Stimulated activated CD4-positive, alpha-beta T cell treated with anti-CD3 and anti-CD28 coated beads, Interleukin-15, amount 100 ng/mL, for 1 hour (primary cell): ENCODE measurements at places on chromosomes 16 and 17.

- DNase-seq, result no peak
Measured at GRCh38 chr16:8957063-8957397, 6.7 kb downstream of the USP7 start.

DNA sequence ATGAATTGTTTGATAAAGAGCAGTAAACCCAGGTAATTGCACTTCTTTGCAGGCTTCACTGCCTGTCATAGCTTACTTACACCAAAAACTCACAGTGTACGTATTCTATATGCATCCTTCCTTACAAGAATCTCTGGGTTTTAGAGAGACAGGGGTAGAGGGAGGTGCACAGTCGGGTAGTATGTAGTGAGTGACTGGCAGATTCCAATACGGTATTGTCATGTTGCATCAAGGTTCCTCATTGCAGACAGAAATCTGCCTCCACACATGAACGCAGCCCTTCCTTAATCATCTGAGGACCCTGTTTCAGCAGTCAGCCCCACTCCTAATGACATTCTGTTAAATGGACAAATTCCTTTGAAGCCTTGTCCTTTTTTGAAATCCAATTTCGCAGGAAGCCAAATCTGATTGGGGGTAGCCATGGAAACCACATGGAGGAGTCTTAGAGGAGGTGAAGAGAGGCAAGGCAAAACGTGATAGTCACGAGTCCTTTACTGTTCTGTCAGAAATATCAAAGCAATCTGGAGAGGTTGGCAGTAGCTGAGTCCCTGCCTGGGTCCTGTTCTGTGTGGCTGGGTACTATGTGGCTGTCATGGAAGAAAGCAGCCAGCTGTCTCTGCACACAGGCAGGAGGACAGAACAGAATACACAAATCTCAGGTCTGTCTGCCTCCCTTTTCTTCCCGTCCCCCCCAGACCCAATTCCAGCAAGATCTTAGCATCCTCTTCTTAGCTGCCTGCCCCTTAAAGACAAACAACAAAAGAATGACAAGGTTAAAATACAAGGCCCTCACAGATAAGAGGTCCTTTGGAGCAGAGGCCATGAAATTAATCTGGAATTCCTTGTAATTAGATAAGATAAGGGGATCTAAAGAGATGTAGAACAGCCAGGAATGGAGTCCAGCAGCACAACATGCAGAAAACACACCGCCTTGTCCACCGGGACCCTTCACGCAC lies 3.1 kb upstream of the SKAP1 start:
- DNase-seq, result no peak

DNA sequence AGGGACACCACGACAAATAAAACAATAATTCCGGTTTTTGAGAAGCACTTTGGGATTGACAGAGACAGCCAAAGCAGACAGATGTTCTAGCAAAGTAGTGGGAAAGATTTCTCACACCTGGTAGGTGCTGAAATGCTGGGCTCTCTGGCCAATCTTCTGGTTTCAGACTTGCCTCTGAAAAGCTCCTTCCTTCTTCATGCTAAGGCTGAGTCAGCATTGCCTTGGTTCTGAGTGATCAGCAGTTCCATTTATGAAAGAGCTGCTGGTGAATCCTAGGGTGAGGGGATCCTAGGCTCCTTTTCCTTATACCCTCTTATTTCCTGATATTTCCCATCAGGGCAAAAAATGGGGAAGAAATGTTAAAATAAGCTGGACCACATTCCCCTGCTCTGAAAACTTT lies 268.7 kb upstream of the SALL1 start:
- no peak for DNase-seq

GRCh38 chr17:57909551-57909950 lies 45.7 kb downstream of the CUEDC1 start:
- no peak for DNase-seq

DNA sequence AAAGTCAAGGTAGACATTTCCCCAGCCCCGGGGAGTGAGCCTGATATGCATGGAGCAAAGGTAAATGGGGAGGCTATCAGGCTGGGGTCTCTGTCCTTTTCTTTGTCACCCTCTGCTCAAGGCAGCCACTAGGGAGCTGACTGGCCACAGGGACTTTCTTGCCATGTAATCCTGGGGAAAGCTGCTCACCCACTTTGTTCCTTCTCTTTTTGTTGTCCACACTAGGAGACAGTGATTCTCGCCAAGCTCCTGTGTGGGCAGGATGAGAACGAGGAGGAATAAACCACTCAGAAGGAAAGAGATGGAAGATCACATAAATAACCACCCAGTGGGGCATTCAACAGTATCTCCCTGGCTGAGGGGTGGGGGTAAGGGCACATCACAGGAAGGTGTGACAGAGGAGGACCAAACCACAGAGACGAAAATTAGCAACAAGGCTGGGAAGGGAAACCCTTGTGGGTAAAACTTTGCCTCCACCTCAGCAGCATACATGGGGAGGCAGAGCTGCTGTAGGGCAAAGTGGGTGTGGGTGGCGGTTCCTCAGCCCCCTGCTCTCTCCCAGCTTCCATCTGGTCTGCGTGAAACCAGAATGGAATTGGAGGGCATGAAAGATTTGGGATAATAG lies 26.2 kb upstream of the CCL1 start:
- DNase-seq, result no peak

DNA sequence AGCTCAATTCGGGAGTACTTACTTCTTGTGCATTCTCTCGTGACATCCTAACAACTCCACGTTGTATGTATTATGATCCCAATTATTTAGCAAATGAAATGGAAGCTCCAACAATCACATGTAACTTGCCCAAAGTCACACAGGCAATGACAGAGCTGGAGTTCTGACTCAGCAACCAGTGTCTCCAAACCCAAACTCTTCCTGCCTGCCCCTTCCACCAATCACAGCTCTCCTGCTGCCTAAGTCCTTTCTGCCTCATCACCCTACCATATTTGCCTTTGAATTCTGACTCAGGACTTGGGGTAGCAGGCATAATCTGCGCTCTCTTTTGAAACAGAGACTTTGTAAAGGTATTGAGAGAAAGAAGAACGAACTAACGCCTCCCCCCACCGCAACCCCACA lies 245.2 kb upstream of the MAF start:
- no peak for DNase-seq

DNA sequence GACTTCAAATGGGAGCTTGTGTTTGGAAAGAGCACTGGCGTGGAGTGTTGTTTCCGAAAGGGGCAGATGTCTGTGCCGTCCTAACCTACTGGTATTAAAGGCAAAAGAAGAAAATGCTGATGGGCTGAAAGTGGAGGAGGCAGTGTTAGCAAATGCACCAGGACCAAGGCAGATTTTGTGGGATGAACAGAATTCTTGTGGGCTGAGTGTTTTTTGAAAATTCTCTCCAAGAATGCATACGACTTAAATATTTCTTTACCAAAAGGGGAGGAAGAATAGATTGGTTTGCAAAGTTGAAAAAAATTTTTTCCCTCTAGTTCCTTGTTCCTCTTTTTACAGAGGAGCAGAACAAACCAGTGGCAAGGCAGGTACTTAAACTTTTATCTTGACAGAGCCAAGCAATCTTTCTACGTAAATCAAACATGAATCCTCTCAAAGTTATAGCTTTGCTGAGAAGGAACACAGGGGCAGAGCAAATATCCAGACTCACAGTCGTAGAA lies 16.8 kb downstream of the MARCHF10 start:
- no peak for DNase-seq

DNA sequence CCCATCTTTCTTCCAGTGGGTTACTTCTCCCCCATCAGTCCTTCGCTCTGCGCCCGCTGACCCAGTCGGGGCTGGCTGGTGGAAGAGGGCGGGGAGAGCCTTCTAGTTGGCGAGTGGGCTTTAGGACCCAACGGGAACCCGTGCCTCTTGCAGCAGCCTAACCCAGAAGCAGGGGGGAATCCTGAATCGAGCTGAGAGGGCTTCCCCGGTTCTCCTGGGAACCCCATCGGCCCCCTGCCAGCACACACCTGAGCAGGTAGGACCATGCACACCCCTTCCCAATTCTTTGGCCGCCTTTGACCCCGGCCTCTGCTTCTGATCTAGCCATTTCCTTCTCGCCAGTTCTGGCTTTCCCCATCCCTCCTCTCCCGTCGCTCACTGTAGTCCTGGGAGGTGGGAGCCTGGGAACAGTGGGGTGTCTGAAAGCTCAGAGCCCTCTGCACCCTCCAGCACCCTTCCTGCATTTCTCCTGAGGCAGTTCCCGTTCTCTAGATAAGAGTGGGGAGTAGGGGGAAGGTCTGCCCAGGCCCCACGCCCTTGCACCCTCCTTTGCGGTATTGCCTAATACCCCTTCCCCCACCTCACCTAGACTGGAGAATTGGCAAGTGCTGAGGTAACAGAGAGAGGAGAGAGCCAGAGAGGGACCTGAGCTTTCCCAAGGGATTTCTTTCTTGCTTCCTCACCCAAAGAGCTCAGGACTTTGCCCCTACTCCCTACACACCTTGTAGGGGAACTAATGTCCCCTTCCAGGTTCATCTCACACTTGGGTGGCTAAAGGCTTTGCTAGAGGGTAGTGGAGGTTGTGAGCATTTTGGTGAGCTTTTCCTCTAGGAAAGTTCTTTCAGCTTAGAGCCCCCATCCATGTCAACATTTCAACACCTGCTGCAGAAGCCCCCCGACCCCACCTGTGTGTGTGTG lies at the start of gene RARA:
Gene RARA (plus strand): TSS at position 150 of the 918 bp plus-strand sequence. CDS start 22,039 bp downstream, outside the sequence.
- DNase-seq, result no peak

GRCh38 chr16:3964686-3965290 lies 84.3 kb upstream of the CREBBP start:
- no peak for DNase-seq

DNA sequence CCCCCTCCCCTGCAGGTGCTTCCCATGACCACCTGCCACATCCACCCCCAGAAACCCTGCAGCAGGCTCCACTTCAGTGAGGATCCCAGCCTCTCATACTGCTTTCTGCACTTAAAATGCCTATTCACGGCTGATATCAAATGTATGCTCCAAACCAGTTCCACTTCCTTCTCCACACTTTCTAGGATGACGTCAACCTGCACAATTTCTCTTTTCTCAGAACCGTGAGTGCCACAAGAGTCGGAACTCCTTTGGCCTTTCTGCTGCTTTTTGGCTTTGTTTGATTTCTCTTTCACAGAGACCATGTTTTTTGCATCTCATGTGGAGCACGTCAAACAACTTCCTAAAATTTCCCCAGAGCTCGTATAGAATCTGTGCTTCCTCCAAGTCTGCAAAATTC lies 378.8 kb upstream of the TNRC6C start:
- no peak for DNase-seq

DNA sequence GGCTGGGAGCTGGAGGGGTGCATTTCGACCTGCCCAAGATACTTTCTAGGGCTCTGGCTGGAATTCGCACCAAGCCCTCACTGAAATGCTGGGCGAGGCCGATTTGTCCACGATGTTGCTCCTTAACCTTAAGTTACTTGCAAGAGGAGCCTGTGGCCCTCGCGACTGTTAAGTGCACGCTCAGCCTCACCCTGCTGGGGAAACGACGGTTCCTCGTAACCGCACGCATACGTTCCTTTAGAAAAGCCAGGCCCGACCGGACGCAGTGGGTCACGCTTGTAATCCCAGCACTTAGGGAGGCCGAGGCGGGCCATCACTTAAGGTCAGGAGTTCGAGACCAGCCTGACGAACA lies 607 bp upstream of the NCOR1 start:
- no peak for DNase-seq

DNA sequence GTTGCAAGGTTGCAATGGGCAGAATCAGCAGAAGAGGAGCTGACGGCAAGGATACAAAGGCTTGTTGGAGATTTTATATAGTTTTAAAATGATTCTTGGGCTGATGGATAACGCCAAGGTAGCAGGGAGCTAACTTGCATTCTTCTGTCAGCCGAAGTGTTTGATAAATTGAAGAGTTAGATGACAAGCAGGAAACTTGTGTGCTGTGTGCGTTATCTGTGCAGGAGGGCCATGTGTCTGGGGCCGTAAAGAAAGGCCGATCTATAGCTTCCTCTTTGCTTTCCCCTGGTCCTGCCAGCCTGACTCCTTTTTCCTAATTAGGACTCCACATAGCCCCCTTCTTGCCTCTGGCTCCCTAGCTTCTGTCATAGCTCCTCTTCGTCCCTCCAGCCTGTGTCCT lies 6.7 kb upstream of the WWOX start:
- DNase-seq, result no peak

DNA sequence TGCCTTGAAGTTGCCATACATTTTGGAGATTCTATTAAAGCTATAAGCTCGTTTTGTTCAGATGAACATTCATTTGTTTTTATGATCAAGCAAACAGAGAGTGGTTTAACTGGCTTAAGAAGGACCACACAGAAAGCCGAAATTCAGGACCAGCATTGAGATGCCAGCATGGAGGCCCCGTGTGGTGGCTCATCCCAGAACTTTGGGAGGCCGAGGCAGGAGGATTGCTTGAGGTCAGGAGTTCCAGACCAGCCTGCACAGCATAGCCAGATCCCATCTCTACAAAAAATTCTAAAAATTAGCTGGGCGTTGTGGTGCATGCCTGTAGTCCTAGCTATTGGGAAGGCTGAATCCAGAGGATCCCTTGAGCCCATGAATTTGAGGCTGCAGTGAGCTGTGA lies 45.9 kb upstream of the KIFC3 start:
- no peak for DNase-seq

- no peak for DNase-seq
Measured at GRCh38 chr17:51828901-51829300, 329.6 kb downstream of the CA10 start.

GRCh38 chr16:13453938-13454553 lies 465.9 kb upstream of the ERCC4 start:
- DNase-seq, result no peak

GRCh38 chr16:62041401-62041800 lies 5.2 kb upstream of the CDH8 start:
- no peak for DNase-seq

DNA sequence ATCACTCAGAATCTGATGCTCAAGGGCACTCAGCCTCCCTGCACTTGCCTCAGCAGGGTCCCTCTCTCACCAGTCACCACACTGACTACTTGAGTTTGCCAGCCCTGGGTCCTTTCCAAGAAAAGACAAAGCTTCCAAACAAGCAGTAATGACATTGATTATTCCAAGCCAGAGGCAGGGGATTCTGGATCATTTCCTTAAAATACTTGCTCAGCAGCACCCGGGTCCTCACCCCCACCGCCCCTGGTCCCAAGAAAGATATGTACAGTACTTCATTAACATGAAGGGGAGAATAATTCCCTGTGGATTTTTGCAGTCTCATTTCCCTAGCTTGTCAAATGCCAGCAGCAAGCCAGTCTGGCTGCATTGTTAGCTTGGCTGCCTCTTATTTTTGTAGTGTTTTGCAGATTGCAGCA lies 83.2 kb upstream of the GNAO1 start:
- no peak for DNase-seq

GRCh38 chr17:59688496-59688895 lies 18.7 kb downstream of the PTRH2 start:
- DNase-seq, result no peak

DNA sequence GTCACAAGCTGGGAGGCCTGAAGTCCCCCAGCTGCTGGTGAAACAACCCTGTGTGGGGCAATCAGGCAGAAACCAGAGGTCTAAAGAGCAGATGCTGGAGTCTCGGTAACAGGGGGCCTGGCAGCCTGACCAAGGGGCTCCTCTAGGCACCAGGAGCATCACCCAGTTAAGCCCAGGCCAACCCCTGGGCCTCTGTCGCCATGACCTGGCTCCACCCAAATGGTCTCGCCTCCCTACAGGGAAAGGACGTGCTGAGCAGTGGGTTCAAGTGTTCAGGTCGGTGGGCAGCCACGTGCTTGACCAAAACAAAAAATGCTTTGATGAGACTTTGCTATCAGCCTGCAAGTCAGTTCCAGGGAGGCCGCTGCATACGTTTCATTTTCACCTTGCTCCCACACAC lies 240.3 kb downstream of the ZNF423 start:
- no peak for DNase-seq

GRCh38 chr16:53904533-53904932 lies 200.6 kb downstream of the FTO start:
- no peak for DNase-seq

- no peak for DNase-seq
Measured at GRCh38 chr17:57110152-57110542, 25.1 kb downstream of the AKAP1 start.
